ENCODE measurements at places on chromosomes 7 and 10.

DNA sequence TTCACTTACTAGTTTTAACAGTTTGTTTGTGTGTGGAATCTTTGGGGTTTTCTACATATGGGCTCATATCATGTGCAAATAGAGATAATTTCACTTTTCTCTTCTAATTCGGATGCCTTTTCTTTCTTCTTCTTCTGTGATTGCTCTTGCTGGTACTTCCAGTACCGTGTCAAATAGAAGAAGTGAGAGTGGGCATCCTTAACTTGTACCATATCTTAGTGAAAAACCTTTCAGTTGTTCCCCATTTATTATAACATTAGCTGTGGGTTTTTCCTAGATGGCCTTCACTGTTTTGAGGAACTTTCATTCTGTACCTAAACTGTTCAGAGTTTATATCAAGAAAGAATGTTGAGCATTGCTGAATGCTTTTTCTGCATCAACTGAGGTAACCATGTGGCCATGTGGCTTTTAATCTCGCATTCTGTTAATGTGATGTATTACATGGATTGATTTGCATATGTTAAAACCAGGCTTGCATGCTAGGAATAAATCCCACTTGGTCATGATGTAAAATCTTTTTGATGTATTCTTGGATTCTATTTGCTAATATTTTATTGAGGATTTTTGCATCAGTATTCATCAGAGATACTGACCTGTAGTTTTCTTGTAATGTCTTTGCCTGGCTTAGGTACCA lies 78.7 kb downstream of the FAM107B start:
- no peak for DNase-seq

DNA sequence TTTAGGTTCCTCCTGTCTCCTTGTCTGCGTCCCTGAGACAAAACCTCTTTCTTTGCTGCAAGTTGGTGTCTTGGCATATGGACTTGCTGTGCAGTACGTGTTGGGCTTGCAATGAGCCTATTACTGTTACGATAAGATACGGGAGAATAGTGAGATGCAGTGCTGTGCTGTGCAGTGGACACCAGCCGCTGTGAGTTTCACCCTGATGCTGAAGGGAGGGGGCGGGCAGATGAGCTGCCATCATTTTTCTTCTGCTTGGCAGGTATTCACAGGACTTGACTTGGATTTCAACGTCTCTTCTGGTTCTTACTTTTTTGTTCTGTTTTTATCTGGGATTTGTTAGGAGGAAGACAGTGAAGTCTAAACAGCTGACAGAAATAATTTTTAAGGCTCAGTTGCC lies 257.1 kb upstream of the PITRM1 start:
- DNase-seq: no peak

DNA sequence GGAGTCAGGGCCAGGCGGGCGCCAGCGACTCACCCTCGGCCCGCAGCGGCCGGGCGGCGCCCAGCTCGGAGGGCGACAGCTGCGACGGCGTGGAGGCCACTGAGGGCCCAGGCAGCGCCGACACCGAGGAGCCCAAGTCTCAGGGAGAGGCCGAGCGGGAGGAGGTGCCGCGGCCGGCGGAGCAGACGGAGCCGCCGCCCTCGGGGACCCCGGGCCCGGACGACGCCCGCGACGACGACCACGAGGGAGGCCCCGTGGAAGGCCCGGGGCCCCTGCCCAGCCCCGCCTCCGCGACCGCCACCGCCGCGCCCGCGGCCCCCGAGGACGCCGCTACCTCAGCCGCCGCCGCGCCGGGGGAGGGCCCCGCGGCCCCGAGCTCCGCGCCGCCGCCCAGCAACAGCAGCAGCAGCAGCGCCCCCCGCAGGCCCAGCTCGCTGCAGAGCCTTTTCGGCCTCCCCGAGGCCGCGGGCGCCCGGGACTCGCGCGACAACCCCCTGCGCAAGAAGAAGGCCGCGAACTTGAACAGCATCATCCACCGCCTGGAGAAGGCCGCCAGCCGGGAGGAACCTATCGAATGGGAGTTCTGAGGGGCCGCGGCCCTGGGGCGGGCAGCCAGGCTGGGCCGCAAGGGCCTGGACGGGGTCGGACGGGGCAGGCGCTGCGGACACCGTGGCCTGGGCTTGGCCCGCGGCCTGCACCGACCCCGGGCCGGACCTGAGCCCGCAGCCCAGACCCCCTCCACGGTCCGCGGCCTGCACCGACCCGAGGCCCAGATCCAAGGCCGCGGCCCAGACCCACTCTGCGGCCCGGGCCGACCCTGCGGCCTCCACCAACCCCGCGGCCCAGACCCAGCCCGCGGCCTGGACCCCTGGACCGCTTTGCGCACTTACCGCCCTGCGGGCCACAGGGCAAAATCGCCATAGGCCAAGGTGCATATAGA lies 37.9 kb upstream of the SH2B2 start:
- no peak for DNase-seq

DNA sequence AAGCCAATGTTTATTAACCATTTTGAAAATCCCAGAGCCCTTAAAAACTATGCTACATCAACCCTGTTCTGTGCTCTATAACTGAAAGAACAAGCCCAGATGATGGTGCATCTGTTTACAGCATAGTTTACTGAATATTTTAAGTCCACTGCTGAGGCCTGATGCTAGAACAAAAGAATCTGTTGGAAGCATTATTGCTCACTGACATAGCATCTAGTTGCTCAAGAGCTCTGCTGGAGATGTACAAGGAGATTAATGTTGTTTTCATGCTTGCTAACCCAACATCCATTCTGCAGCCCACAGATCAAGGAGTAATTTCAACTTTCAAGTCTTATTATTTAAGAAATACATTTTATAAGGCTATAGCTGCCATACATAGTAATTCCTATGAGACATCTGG lies 181.3 kb upstream of the FEZF1 start:
- DNase-seq: no peak

DNA sequence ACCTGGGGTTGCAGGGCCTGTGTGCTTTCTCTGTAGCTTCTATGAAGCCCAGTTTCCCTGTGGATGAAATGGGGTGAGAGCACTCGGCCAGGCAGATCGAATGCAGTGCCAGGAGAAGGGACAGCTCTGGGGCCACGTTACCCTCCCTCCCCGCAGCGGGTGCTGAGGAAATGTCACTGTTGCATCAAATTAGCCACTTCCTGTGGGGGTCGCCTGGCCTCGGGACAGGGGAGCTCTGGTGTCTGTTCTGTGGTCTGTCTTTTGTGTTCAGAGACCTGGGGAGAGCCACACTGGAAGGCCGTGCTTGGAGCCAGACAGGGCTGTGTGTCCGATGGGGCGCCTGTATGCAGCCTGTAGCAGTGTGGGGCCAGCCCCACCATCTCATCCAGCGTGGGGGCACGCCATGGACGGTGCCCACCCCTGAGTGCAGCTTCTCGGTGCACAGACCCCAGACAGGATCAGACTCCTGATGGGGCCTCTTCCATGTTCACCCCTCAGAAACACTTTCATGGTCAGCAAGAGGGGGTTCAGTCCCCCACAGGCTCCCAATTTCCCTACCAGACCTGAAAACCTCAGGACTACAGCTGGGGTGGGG lies 13.6 kb downstream of the TTYH3 start:
- DNase-seq: no peak

GRCh38 chr7:144735505-144736276 lies 100.2 kb downstream of the TPK1 start:
- DNase-seq: no peak

DNA sequence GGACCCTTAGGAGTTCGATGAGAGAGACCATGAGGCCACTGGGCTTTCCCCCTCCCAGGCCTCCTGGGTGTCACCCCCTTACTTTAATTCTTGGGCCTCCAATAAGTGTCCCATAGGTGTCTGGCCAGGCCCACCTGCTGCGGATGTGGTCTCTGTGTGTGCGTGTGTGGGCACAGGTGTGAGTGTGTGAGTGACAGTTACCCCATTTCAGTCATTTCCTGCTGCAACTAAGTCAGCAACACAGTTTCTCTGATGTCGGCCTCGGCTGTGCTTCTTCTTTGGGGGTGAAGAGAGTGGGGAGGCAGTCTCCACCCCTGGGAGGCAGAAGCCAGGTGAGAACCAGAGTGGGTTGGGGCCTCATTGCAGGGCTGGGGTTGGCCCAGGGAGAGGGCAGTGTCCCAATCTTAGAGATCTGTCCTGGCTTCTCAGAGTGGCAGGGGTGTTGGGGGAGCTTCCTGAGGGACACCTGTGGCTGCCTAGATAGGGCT lies 1.5 kb downstream of the PVRIG start:
- no peak for DNase-seq

DNA sequence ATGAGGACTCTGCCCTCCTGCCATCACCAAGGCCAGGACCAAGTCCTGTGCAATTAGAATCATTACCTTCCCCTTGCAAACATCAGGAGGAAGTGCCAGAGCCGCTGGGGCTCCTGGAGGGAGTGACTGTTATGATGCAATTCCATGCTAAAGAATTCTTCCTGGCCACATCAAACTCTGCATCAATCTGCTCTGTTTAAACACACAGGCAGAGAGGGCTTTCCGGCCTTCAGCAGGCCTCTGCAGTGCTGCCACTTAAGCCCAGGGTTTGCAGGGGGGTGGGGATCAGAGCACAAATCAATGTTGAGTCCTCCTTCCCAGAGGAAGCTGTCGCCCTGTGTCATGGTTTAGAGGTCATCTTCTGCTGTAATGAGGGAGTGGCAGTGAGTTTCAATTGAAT lies 58.1 kb downstream of the CTBP2 start:
- no peak for DNase-seq

DNA sequence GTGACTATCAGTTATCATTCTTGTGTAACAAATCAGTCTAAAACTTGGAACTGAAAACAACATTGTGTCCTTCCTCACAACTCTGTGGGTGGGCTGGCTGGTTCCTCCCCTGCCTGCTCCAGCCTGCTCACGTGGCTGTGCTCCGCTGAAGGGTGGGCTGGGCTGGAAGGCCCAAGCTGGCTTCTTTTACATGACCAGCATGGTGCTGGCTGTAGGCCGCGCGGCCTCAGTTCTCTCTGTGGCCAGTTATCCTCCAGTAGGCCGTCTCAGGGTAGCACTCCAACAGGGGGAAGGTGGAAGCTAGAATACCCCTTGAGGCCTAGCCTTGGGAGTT lies 11.3 kb downstream of the ADAMTS14 start:
- DNase-seq: no peak

DNA sequence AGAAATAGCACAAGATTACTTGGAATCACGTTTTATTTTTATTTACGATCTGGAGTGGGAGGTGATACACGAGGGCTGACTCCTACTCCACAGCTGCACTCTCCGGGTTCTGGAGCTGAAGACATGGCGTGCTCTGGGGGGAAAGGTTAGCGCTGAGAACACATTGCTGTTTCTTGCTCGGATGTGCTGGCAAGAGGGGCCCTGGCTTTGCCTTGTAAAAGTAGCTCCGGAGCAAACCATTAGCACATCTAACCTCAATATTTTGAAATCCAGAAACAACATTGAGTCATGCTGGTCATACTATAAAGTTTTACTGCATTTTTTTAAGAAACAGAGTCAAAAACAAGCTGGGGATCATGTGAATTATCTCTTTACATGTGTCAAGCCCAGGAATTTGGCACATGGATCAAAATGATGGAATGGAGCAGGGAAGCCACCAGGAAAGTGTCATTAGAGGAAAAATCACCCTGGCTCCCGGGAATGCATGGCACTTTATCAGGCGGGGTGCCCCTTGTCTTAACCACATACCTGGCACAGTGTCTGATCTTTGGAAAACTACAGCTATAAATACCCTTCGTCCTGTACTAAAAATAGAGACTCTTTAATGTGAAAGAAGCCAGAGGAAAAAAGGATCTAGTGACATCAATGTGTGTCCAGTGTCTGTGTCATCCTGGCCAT lies 31.6 kb upstream of the LYZL1 start:
- DNase-seq: no peak

- DNase-seq: no peak
Measured at GRCh38 chr10:82628373-82628772, 753.4 kb downstream of the NRG3 start.

GRCh38 chr7:32428546-32428945 lies 61.6 kb downstream of the LSM5 start:
- no peak for DNase-seq

- no peak for DNase-seq
Measured at GRCh38 chr10:84423719-84424118, 95.3 kb downstream of the CCSER2 start.

- DNase-seq: no peak
Measured at GRCh38 chr10:79475877-79476276, 30.5 kb upstream of the ZCCHC24 start.

DNA sequence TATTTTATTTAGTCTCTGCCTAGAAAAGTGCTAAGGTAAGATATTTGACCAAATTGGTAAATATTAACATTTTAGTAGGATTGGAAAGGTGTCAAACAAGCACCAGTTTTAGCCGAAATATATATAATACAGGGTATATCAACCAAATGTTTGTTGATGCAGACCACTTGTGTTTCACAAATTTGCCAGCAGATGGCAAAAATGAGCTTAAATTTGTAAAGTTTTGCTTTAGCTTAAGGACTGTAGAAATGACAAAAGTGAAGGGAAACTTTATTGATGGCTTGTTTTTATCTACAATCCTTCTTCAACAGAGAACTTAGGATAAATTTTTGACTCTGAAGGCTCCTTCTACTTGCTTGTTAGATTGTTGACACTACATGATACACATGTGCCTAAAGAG lies 4.8 kb upstream of the POLR1F start:
- DNase-seq: no peak

- no peak for DNase-seq
Measured at GRCh38 chr10:11264296-11265048, 246.8 kb downstream of the CELF2 start.

- DNase-seq: peak; percentile 23
Measured at GRCh38 chr10:7696545-7696944, 6.6 kb upstream of the ITIH2 start.

DNA sequence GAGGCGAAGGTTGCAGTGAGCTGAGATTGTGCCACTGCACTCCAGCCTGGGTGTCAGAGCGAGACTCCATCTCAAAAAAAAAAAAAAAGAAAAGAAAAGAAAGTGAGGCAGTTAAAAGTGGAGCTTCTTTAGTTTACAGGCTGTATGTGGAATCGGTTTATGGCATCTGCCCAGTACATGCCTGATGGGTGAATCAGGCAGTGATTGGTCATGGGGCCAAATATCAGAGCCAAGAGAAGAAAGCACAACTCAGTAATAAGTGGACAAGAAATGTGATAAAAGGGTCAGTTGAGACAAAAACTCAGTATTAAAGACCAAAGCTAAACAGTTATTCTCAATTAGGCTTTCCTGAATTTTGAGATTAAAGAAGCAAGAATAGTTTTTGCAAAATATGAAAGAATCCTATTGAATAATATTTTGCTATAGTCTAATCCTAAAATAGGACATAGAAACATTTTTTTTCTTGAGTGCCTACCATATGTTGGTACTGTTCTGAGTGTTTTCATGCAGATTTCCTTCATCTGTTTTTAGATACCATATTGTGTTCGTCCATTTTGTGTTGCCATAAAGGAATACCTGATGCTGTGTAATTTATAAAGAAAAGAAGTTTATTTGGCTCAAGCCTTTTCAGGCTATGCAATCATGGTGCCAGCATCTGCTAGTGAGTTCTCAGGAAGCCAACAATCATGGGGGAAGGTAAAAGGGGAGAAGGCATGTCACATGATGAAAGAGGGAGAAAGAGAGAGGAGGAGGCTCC lies 14.4 kb downstream of the CDC14C start:
- no peak for DNase-seq

DNA sequence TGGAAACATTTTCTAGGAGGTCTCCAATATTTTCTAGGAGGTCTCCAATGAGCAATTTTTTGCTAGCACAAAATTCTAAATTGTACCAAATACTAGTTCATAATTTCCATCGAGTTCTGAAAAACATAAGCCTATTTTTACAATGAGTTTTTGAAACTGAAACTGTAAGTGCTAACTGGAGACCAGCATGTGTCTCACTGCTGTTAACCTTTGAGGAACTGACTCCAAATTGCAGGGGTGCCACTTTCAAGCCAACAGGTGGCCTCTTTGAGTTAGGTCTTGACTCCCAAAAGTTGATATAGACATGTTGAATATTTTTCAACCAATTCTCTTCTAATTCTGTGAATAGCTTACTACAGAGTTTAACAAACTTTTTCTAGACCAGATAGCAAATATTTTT lies 58.8 kb downstream of the CAV1 start:
- no peak for DNase-seq
